ENCODE measurements at places on chromosomes 13 and 19.

DNA sequence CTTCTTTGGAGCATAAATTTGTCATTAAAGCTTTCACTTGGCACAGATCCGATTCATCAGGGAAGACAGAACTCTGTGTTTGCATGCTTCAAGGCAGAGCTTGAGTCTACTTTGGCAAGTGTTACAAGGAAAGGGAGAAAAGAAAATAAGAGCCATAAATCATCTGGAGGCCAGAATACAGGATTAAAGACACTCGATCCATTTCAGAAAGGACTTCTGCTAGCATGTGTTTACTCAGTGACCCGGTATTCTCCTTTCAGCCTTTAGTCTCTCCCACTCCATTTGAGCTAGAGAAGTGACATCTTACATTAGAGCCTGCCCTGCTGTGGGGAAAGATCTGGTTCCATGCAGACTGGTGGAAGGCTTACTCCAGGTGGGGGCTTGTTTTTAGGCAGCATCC is 306.4 kb downstream of the KLF5 start:
- DNase-seq: no peak

GRCh38 chr13:43991773-43992201 is 112.1 kb downstream of the LACC1 start:
- no peak for DNase-seq

DNA sequence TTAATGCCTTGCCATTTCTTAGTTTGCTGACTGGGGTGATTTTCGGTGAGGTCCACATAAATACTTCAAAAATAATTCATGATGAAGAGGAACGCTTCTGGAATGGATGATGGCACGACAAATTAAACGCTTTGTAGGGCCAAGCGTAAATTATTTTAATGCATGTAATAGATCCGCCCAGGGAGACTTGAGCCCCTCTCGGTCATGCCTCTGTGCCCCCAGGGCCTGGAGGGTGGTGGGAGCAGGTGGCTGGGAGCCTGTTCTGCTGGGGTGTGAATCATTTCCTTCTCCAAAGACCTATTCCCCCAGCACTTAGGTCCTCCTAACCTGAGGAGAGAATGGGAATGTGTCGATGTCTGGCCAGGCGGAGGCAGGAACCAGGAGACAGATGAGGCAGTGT is 350.6 kb downstream of the ZNF536 start:
- no peak for DNase-seq

DNA sequence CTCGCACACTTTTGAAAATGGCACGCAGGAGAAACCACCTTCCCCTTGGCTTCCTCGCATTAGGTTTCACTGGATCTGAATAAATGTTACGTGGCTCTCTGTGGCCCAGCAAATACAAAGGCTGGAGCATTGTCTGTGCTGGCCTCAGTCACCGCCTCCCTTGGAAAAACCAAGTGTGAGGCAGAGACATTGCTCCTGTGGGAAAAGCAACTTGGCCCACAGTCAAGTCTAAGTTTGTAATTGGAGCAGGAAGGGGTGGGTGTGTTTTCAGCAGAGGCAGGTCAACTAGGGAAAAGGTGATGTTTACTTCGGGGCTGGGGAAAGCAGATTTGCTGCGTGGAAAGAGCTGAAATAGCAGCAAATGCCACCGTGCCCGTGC is 101.6 kb downstream of the IRS2 start:
- no peak for DNase-seq

DNA sequence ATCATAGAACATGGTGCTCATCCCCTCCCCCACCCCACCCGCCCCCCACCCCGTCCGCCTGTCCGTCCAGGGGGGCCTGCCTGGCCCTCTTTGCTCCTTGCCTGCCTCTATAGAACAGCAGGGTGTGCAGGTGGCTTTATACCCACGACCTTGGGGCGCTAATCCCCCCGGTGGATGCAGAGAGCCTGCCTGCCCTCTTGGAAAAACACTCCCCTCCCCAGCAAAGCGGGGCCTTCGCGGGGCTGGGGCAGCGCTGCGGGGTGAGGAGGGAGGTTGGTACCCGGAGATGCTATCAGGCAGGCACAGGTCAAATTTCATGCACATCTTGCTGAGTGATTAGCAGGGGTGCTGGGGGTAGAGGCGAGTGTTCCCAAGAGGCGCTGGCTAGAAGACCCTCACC is 21.9 kb downstream of the RFX1 start:
- DNase-seq: no peak

- no peak for DNase-seq
Measured at GRCh38 chr19:14363183-14364097, 17.8 kb upstream of the ADGRE5 start.

DNA sequence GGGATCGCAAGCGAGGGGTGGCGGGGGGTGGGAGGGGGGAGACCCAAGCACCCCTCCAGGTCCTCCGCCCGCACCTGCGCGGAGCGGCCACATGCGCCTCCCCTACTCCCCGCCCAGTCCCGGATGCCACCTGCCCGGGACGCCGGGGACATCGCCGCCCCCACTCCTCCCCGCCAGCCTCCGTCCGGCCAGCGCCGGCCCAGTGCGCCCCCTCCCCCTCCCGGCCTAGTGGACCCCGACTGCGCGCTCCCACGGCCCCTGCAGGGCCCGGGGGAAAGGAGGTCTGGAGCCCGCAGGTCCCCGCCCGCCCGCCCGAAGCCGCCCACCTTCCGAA is 263 bp downstream of the RHPN2 start:
- no peak for DNase-seq

- DNase-seq: no peak
Measured at GRCh38 chr13:109803825-109804224, 17.4 kb upstream of the IRS2 start.

- DNase-seq: no peak
Measured at GRCh38 chr13:51001335-51001734, 91.7 kb downstream of the RNASEH2B start.

DNA sequence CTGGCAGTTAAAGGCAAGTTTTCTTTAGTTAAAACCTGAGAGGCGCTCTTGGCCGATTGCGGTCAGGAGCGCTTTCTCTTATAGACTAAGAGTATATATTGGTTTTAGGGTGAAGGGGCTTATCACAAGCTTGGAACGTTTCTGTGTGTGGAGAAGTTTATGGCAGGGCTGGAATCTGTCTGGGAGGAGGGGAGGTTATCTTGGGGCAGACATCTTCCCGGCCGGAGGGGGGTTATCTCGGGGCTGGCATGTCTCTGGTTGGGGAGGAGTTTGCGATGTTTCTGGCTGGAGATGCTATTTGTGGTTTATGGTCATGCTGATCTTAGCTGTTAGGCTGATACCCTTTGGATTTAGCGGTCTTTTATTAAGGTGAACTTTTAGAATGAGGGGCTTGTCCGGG is 18.3 kb downstream of the KDM4B start:
- no peak for DNase-seq

DNA sequence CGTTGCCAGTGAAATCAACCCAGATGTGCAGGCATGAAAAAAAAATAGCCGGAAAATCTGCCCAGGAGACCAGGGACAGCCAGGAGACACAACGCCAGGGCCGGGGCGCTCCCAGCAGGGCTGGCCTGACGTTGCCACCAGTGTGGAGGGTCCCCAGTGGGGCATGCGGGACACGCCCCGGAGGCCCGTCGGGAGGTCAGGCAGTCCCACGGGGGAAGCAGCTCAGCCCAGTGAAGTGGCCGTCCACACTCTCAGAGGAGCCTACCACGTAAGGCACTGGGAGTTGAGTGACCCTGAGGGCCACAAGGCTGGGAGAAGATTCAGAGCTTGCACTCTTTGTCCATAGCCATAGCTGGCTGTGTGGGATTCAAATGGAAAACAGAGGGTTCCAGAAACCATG is 53.2 kb upstream of the GAS6 start:
- DNase-seq: no peak

GRCh38 chr13:66113882-66114526 is 1116.1 kb downstream of the PCDH9 start:
- DNase-seq: no peak

DNA sequence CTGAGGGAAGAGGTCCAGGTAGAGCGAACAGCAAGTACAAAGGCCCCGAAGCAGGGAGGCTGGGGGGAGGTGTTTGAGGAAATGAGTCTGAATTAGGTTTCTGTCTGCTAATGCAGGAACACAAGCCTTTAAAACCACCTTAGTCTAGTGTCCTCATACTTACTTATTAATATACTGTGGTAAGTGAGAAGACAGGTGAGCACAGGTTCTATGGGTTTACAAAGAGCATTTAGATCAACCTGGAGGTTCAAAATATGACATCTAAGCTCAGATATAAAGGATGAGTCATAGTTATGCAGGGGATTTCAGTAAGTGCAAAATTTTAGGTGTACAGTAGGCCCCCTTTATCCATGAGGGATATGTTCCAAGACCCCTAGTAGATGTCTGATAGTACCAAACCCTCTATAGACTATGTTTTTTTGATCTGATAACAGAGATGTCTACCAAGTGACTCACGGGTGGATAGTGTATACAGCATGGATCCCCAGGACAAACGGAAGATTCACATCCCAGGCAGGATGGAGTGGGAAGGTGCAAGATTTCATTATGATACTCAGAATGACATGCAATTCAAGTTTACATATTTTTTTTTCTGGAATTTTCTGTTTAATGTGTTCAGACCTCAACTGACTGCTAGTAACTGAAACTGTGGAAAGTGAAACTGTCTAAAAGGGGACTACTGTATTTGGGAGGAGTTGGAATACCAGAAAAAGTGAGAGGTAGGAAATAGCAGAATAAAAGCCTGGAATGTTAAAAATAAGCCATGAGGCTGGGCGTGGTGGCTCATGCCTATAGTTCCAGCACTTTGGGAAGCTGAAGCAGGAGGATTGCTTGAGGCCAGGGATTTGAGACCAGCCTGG is 18.2 kb upstream of the MED4 start:
- DNase-seq: no peak

- DNase-seq: no peak
Measured at GRCh38 chr13:40536443-40537113, 129.9 kb downstream of the FOXO1 start.

- DNase-seq: no peak
Measured at GRCh38 chr19:49326165-49326704, 1.2 kb upstream of the SLC6A16 start.

- DNase-seq: no peak
Measured at GRCh38 chr19:41095703-41096102, 7.5 kb downstream of the CYP2A13 start.

DNA sequence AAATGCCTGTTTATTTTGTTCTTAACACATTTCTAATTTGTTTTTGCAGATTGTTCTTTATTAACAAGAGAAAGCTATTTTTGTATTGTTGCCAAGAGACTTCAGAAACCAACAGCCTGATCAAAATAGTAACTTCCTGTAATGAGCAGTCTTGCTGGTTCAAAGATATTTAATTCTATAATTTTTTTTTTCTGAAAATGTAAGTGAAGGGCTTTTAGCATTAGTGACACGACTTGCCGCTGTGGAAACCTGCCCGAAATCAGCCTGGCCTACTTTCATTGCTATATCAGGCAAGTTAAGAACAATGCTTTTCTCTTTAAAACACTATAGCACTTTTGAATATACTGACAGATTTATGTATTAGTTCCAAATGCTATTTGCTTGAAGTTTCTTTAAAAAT is 374.3 kb downstream of the EFNB2 start:
- DNase-seq: no peak

GRCh38 chr13:111947026-111947810 is 119.7 kb upstream of the SOX1 start:
- DNase-seq: no peak

GRCh38 chr19:41871573-41872383 is 5.3 kb upstream of the CD79A start:
- no peak for DNase-seq

GRCh38 chr13:80462037-80462436 is 121.1 kb upstream of the SPRY2 start:
- no peak for DNase-seq

- no peak for DNase-seq
Measured at GRCh38 chr19:734716-735115, 16.2 kb upstream of the MISP start.

GRCh38 chr13:110400786-110401533 is 93.9 kb downstream of the COL4A2 start:
- DNase-seq: no peak

GRCh38 chr13:85009447-85009846 is 789.8 kb downstream of the SLITRK6 start:
- DNase-seq: no peak

- no peak for DNase-seq
Measured at GRCh38 chr13:95492044-95492801, 60.3 kb upstream of the CLDN10 start.

GRCh38 chr19:33921165-33921564 is 124.5 kb downstream of the KCTD15 start:
- no peak for DNase-seq

DNA sequence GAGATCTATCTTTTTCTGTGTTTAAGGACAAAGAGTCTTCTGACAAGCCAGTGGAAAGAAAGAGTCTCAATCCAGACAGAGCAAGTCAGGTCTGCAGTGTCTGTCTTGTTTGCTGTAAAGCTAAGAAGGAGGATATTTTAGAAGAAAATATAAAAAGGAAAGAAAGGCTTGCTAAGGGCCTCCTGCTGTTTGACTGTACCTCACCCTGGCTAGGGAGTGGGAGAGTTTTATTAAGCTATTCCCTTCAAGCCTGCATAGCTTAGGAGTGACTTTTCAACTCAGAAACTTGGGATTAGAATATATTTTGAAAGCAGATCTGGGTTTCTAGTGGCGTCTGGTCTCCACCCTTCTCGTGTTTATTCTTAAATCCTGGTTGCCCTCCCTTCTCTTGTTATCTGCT is 460.0 kb downstream of the COG6 start:
- no peak for DNase-seq

DNA sequence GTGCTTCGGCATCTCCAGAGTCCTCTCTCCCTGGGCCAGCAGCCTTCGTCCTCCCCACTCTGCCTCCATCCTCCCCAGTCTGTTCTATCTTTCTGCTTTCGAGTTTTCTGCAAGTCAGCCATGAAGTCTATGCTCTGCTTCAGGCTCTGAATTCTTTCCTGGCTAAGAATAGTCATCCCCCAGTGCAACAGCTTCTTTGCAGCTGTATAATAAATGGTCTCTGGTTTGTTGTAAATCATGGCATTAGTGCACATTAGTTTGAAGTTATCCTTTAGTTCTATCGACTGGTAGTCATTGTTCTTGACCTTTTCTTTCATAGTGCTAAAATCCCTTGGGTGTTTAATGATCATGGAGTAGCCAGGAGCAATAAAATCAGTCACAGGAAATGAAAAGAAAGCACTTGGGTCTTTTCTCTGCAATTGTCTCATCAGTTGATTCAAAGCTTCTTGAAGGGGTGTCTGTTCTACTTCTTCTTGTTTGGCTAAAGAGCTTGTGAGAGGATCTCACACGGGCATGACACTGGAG is 46.2 kb upstream of the SOX21 start:
- no peak for DNase-seq

DNA sequence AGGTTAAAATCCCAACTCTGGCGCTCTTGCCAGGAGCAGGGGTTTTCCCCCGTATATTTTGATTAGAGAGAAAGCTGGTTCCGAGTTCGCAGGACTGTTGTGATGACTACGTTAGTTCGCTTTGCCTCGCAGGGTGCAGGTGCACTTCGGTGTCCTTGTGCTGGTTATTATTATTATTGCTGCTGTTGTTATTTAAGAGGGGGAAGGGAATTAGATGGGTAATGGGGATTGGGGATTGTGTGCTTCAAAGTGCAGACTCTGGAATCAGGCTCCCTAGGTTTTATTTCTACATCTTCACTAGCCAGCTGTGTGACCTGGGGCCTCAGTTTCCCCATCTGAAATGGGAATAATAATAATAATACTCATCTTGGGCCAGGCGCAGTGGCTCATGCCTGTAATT is 15.2 kb downstream of the ACP7 start:
- DNase-seq: no peak

- DNase-seq: no peak
Measured at GRCh38 chr13:67481445-67481844, 251.3 kb upstream of the PCDH9 start.
